ENCODE measurements at places on chromosomes 5 and 9.

DNA sequence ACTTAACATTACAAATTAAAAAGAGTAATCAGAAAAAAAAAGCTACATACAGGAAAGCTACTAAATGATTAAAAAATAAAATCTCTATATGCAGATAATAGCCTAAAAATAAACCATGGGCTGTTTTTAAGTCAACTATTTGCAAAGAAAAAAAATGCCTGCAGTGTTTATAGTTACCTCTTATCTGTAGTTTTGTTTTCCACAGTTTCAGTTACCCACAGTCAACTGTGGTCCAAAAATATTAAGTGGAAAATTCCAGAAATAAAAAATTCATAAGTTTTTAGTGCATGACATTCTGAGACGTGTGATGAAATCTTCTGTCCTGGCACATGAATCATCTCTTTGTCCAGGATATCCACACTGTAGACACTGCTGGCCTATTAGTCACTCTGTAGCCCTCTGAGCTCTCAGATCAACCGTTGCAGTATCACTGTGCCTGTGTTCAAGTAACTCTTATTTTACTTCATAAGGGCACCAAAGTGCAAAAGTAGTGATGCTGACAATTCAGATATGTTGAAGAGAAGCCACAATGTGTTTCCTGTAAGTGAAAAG, 59.2 kb downstream of the PRELID2 start:
- DNase-seq, result no peak

DNA sequence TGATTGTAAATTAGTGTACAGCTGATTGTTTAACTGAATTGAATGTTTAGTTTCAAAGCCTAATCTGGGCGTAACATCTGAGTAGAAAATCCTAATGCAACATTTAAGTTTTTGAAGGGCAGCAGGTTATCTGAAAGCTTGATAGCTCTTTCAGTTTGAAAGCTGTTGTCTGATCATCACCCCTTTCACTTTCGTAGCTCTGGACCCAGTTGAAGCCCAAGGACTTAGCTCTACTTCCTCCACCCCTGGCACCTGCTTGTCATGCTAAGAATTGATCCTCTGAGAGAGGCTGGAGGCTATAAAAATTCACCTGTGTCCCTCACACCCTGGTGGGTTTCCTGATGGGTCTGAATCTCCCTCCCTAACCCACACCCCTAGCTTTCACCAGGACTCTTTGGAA, 86.0 kb downstream of the ZFAND5 start:
- no peak for DNase-seq

DNA sequence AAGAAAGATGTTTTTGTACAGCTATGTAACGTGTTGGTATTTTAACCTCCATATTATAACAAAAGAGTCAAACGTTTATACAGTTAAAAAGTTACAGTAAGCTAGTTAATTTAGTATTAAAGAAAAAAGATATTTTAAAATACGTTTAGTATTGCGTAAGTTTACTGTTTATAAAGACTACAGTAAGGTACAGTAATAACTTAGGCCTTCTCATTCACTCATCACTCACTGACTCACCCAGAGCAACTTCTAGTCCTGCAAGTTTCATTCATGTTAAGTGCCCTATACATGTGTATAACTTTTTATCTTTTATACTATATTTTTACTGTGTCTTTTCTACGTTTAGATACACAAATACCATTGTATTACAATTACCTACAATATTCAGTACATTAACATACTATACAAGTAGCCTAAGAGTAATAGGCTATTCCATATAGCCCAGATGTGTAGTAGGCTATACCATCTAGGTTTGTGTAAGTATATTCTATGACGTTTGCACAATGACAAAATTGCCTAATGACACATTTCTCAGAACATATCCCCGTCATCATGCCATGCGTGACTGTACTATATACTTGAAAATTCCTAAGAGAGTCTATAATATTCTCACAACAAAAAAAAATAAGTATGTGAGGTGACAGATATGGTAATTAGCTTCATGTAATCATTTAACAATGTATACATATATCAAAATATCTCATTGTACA, 33.8 kb downstream of the ERP44 start:
- DNase-seq, result no peak

DNA sequence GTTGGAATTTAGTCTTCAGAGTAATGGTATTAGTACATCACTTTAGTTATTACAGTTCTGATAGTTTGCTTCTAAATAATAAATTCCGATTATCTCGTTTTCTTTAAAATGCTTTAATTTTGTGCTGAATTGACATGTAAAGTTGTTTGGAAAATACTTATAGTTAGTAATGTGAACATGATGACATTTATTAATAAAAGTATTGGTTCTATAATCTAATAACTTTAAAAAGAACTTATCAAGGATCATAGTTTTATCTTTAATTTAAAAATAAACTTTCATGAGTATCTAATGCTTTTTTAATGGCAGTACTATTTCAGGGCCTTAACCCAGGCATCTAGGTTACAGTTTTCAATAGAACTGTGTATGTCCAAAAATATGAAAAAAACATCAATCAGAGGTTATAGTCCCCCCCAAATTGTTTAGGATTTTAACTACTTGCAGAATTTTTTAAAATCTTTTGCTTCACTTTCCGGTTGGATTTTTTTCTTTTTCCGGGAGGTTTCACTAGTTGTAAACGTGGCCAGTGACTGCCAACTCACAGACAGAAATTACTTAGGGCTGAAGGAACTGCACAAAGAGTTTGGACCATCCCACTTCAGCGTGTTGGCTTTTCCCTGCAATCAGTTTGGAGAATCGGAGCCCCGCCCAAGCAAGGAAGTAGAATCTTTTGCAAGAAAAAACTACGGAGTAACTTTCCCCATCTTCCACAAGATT, 680 bp downstream of the GPX8 start:
- no peak for DNase-seq

GRCh38 chr9:76203373-76203772, 190.9 kb downstream of the RFK start:
- DNase-seq, result no peak

- no peak for DNase-seq
Observed at GRCh38 chr5:158701406-158702177, 398.1 kb downstream of the EBF1 start.

- DNase-seq, result no peak
Observed at GRCh38 chr5:83306572-83307241, 164.8 kb upstream of the VCAN start.

DNA sequence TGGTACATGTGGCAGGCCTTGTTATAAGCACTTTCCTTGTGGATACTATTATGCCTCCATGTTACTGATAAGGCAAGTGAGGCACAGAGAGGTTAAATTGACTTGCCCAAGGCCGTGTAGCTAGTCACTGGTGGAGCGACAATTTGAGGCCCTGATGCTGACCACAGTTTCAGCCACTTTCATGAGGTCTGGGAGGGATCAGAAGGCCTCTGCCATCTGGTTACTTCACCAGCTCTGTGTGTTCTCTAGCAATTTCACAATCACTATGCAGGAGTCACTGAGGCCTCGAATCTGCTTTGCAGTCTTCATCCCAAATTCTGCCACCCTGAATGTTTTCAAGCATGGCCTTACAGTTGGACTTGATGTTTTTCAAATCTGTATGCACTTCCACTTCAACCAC, 9.1 kb downstream of the LRRC70 start:
- DNase-seq, result no peak

DNA sequence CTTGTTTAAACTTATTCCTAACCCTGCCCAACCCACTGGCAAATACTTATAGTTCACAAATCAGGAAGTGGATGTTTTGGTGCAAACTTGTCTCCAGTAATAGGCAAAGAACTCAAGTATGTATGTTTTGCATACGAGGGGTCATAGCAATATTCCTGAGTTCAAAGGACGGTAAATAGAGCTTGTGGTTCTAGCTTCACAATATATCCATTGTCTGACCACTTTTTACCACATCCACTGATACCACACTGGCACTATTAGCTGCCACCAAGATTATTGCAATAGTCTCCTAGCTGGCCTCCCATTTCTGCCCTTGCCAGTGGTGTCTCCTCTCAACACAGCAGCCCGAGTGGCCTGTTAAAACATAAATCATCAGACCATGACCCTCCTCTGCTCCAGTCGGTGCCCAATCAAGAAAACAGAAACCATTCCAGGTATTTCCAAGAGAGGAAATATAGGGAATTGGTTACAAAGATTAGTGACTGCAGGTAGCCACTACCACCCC, 17.0 kb downstream of the GRXCR2 start:
- no peak for DNase-seq

DNA sequence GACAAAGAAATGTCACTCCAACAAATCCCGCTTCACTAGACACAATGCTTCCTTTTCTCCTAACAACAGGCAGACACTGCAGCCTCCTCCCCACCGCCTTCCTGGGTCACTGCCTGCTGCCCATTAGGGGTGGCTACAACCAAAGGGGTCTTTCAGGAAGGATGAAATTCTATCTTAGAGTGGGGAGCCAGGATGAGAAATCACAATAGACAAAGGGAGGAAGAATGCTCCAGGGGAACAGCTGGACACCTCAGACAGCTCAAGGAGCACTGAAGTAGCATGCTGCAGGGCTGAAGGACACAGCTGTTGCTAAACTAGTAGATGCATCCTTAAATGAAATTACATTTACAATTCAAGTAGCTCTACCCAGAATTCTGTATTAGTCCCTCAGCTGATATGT, 54.2 kb downstream of the PRELID2 start:
- no peak for DNase-seq

- no peak for DNase-seq
Observed at GRCh38 chr5:170135796-170136490, 30.2 kb downstream of the FOXI1 start.

DNA sequence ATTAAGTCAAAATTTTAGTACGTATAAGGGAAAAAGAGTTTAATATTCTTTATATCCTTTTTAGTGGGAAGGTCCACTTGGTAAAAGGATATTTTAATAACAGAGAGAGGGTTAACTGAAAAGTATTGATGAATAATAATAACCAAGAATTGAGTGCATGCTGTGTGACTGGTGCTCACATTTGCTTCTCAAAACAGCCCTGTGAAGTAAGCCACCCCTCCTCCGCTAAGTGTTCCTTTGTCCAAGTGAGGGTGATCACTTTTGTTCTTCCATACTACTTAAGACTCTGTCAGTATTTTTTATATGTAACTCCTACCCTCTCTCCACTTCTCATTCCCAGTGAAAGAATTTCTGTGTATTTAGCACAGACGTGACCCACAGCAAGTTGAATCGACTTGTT, 51.5 kb downstream of the SLC44A1 start:
- DNase-seq, result no peak

GRCh38 chr5:62695274-62695673, 116.7 kb downstream of the LRRC70 start:
- DNase-seq, result no peak

DNA sequence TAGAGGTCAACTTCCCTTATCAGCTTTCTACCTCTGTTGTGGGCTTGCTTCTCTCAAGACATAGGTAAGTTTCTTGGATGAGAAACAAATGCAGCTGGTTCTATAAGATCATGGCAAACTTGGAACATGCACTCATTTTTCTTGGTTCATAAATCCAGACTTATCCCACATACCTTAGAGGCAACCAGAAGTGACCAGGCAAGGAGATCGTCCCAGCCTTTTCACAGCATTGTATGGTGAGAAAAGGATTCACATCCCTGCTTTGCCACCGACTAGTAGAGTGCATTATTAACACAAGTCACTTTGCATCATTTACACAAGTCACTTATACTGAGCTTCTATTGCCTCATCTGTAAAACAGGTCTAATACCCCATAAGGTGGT, 35.4 kb downstream of the LHFPL2 start:
- DNase-seq, result no peak
